ENCODE measurements at places on chromosomes 5 and 9.

DNA sequence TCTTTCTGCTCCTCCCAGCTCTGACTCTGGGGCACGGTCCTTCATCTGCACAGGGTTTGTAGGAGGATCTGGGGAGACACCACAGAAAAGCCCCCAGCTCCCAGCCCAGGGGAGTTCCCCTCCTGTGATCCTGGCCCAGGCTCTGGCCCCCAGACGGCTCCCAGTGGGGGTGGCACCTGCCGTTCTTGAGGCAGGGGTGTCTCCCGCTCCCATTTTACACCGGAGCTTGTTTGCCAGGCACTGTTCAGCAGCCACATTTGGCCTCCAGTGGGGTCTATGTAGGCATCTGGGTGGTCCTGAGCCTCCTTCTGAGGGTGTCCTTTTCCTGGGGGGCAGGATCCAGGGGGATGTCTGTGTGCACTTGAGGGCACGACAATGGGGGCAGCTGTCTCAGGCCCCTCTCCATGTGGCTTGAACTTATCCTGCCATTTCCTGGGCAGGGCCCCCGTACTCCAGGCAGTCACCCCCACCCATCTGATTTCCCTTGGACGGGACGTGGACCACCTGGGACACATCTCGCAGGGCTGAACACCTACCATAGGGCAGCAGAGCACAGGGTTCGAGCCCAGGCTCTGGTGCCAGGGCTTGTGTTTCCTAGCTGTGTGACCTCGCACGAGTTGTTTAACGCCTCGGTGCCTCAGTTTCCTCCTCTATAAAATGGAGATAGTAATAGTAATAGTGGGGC is 275.0 kb upstream of the MVB12B start:
- no peak for DNase-seq

GRCh38 chr9:117739624-117740347 is 35.6 kb downstream of the TLR4 start:
- no peak for DNase-seq

- DNase-seq: peak; percentile 37
Measured at GRCh38 chr5:31270396-31270795, 76.9 kb downstream of the CDH6 start.

DNA sequence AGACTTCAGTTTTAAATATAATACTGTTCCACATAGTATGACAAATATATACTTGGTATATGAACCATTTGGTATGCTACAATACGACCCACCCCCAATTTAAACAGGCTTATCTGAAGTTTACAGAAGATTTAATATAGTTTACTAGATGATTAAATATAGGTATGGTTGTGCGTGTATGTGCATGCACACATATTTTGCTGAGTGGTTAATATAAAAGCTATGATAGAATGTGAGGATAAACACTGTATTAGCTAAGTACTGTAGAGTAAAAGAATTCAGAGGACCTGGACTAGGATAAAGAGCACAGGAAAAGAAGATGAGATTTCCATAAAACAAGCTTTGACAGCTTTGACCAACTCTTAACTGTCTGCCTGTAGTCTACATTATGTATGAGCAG is 356.7 kb downstream of the PDE4D start:
- no peak for DNase-seq

GRCh38 chr9:38082446-38083287 is 13.6 kb upstream of the SHB start:
- DNase-seq: no peak

DNA sequence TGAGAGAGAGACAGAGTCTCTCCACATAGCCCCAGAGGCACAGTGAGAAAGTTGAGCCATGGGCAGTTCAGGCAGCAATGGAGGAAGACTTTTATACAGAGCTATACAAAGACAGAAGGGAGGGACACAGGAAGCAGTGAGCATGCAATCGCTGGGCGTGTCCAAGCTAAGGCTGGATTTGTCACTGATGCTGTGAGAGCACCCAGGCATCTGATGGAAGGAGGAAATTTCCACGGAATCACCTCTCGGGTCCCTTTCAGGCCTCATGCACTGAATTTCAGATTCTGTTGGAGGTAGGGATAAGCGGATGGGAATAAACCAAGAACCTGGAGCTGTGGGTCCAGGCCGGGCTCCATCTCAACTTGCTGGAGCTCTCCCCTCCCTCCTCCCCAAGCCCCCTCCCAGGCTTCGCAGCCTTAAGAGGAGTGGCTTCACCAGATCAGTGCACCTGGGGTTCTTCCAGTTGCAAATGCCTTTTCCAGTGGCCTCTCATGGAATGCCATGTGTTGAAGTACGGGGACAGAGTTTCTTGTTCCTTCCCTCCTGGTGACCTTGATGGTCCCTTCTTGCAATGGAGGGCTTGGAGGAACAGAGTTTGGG is 114.8 kb upstream of the ALDH1B1 start:
- DNase-seq: no peak

GRCh38 chr9:79670269-79670961 is 98.7 kb downstream of the TLE4 start:
- no peak for DNase-seq
